ENCODE measurements at places on chromosomes 7 and 10.

DNA sequence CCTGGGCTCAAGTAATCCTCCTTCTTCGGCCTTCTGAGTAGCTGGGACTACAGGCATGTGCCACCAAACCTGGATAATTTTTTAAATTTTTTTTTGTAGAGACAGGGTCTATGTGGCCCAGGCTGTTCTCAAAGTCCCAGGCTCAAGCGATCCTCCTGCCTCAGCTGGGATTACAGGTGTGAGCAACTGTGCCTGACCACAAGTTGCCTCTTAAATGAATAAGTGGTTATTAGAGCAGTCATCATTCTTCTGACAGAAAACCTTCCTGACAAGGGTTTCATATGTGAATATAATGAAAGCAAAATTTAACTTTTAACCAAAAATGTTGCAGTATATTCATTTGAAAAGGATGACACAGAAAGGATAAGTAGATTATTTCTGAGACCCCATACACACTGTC lies 532.5 kb downstream of the GRM8 start:
- DNase-seq = no peak

DNA sequence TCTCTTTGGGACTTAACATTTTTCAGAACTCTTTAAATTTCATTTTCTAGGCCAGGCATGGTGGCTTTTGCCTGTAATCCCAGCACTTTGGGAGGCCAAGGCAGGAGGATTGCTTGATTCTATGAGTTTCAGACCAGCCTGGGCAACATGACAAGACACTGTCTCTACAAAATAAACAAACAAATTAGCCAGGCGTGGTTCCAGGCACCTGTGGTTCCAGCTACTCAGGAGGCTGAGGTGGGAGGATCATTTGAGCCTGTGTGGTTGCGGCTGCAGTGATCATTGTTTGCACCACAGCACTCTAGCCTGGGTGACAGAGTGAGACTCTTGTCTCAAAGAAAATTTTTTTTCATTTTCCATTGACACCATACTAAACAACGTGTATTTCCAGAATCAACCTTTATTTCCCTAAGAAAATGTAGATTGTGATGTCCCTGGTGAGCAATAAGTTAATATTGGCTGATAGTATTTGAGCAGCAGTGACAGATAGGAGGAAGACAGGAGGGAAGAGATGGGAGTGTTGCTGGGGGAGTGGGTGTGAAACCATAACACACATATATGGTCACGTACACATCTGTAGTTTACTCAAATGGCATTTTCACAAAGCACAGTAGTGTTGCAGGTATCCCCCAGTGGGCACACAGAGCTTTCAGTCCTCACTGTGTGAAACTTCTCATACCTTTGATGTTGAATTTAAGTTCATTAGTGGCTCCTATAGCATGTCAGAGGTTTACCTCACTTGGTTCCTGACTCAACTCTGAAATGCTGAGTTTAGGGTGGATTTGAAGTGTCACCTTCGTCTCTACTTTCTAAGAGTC lies 205.6 kb downstream of the AUTS2 start:
- no peak for DNase-seq

GRCh38 chr10:12954866-12955265 lies 46.6 kb downstream of the CCDC3 start:
- no peak for DNase-seq

GRCh38 chr10:102713539-102713813 lies 721 bp downstream of the ARL3 start:
- DNase-seq = no peak

GRCh38 chr7:140501966-140502365 lies 22.7 kb upstream of the MKRN1 start:
- DNase-seq = no peak

DNA sequence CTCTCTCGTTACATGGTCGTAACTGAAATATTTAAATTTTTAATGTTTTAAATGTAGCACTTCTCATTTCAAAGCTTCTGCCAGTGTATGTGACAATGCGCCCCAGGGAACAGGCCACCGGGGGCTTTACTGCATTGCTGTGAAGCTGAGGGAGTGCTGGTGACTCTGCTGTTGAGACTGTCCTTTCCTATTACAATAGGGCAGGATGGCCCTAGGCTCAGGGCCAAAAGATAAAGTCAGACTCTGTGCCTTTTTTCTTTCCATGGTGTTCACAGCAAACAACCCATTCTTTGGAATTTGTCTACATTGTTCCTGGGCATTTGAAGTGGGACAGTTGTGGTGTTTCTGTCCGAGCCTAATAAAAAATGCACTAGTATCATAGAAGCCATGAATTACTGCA lies 107.3 kb downstream of the GALNT11 start:
- no peak for DNase-seq

- DNase-seq = no peak
These were observed 286.8 kb upstream of the SHH start for GRCh38 chr7:156099085-156099484.

DNA sequence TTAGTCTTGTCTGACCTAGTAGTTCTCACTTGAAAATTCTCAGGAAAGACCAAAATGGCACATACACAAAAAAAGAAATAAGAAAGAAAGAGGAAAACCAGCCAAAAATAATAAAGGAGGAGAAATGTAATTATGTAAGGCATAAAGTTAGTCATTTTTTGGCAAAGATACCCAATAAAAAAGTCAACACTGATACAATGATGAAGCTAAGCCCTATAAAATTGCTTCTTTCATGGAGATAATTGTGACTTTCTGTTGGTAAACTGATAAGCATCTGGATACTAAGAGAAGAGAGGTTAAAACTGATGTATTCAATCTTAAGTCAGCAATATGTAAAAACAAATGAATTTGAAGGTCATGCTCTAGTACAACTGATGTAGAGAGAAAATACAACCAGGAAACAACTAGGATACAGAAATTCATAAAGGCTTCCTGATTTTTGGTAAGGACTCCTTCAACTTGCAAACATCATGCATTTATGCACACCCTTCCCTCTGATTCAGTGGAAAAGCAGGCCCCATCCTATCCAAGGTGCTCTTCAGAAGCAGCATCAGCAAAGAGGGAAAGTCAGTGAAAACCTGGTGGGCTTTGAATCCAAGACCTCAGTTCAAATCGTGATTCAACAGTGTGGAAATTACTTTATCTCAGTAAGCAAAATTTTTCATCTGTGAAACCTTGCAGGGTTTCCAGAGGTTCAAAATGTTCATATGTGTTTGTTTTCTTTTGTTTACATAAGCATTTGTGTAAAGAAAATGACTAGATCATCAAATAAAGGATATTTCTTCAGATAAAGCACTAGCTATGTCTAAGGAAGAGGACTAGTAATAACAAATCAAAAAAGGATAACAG lies 32.6 kb downstream of the IMMP2L start:
- no peak for DNase-seq

DNA sequence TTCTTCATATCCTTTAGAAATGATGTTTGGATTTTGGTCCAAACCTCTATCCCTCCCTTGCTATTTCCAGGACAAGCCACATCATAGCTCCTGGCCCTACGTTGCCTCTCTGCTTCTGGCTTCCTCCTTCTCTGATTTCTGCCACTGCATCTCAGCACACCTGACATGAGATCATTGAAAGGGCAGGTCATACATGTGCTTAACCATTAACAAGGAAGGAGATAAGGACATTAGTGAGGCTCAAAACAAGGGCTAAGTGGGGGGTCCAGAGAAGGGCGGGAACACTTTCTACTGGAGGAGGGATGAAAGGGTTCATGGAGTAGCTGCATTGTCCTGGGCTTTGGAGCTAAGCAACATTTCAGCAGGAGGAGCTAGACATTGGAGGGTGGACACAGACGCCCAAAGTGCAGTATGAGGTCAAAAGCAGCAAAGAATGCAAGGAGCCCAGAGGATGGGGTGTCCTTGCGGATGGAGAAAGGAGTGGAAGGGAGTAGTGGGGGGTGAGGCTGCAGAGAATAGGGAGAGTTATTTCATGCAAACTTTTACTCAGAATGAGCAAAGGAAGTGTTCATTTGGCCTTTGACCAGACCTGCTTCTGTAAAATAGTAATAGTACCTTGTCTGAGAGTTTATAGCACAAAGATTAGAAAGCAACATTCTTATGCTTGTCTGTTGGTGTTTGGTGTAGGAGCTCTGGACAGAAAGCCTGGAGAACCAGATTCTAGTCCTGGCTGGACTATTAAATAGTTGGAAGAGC lies 102.4 kb upstream of the CREB5 start:
- DNase-seq = no peak

DNA sequence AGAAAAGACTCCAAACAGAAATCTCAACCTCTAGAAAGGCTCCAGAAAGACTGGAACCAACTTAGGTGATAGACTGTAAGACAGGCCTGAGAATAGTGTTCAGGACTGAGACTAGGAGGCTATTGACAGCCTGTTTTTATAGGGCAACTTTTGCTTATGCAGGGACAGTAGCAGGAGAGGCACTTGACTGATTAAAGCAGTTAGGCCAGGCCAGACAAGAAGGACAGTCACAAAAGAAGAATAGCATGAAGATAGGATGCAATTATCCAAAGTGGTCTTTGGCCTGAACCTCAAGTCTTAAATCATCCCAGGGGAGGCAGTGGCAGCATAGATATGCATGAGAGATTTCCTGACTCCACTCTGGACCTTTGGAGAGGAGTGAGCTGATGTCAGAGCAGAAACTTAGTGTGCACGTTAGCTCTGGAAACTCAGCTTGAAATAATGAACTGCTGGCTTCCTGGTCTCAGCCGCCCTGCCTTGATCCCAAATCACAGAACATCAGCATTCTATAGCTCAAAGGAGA lies 290.6 kb downstream of the SORCS3 start:
- no peak for DNase-seq

DNA sequence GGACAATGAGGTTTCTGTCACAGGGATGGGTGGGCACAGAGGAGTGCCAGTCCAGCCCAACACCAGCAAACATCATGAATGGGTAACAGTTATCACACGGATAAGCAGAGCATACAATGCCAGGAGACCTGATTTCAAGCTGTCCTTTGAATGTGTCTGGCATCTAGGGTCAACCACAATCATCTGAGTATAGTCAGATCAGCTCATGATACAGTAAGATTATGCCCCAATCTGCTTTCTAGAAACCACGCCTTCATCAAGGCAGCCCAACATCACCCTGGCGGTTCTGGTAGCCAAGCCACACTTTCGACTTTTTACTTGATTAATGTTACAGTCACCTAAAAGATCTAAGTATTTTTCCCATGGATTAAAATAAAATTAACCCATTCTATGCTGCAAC lies 10.5 kb downstream of the FAM171A1 start:
- no peak for DNase-seq

DNA sequence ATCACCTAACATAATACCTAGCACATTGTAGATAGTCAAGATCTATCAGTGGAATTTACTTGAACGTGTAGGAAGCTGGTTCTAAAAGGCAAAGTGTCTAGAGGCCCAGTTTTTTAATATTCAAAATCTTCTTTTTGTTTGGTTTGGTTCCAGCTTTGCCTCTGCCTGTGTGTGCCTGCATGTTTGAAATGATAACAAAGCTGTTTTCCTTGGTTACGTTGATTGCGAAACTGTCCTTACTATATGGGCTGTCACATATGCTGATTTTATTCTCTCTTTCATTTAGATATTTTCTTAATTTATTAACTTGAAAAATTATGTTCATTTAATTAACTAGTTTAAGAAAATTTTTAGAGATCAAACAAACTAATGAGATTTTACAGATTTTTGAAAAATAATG lies 237.3 kb downstream of the SEMA3A start:
- DNase-seq = no peak

GRCh38 chr7:28954471-28954870 lies 3.7 kb downstream of the TRIL start:
- no peak for DNase-seq

DNA sequence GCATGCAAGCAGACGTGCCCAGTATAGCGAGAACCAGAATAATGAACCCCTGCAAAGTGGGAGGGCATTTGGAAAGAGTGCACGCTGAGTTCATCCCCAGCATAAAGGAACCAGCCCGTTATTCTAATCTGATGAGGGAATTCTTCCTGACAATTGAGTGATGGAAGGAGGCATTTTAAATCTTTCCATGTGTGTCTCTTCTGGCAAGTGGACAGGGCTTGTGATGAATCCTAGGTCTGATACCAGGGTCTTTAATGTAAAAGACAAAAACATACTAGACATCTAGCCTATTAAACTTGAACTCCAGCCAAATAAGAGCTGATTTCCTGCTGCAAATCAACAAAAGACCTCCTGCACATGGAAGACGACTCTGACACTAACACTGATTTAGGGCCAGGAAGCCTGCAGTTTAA lies 301.2 kb downstream of the DPP6 start:
- DNase-seq = no peak

DNA sequence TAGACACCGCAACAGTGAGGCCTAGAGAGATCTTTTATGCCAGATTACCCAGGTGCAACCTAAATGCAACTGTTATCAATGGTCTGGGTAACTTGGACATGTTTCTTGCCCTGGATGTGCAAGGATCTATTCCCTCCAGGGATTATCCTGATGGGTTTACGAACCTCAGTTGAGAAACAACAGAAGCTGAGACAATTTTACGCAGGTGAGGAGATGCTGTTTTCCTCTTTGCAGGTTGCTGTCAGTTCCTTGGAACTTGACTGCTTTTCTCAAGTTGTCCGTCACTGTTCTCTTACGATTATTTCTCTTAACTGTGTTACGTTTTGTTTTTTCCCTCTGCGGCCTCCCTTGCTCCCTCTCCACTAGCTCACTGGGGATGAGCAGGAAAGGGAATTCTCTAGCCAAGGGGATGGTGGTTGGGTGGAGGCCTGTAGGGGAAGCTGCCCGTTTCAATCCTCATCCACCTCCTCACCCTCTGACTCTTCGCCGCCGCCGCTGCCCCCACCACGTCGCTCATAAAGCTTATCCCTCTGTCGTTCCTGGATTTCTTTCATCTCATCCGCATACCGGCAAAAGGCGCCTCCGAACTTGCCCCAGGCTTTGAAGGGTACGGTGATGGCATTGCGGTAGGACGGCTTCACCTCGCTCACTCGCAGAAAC lies 1.2 kb downstream of the PURB start:
- no peak for DNase-seq

GRCh38 chr10:58282615-58283014 lies 13.7 kb downstream of the CISD1 start:
- DNase-seq = no peak

DNA sequence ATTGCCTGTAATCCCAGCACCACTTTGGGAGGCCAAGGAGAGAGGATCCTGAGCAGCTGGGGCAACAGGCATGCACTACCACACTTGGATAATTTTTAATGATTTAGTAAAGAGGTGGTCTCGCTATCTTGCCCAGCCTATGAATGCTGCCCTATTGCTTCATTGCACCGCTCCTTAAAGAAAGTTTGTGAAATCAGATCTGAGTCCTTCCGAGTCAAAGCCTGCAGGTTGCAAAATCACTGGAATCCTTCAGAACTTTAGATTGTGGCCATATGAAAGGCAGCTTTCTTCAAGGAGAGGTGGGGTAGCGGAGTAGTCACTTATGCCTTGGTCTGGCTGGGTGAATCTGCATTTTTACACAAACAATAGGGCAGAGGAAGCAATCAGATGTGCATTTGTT lies 166.3 kb downstream of the ARHGAP12 start:
- DNase-seq = no peak

- no peak for DNase-seq
These were observed 72.9 kb upstream of the SKAP2 start for GRCh38 chr7:26937306-26937705.

- no peak for DNase-seq
These were observed 4.0 kb downstream of the BRAF start for GRCh38 chr7:140920745-140921144.

GRCh38 chr10:14008740-14009080 lies 322.0 kb downstream of the FRMD4A start:
- no peak for DNase-seq

- DNase-seq = no peak
These were observed 173.4 kb upstream of the RHEB start for GRCh38 chr7:151693140-151693539.

GRCh38 chr7:33809228-33809627 lies 96.1 kb upstream of the BMPER start:
- no peak for DNase-seq

GRCh38 chr10:121042342-121042741 lies 191.2 kb downstream of the WDR11 start:
- DNase-seq = no peak
